Tongue (tissue), 3 donors: ENCODE measurements at places on chromosomes 1 and 21. TPM values are rescaled to one million over a fixed set of nuclear protein-coding genes. Genes with fewer than 3 reads are reported as not detected.
A peak's percentile ranks its signal among the peaks of the same experiment; 100 is the strongest.

GRCh38 chr1:206477581-206478380 is 7.5 kb downstream of the IKBKE start:
- DNase-seq = peak; percentile 24

- DNase-seq = peak; percentile 58
Observed at GRCh38 chr1:202860744-202861419, 28.1 kb downstream of the RABIF start.

- peak; percentile 5 for DNase-seq
Observed at GRCh38 chr1:53765657-53766056, 26.7 kb upstream of the GLIS1 start.

Gene LRRN2
- total RNA-seq = 1.5 TPM

Gene SLC9C2
- total RNA-seq = not detected

GRCh38 chr1:225277445-225277844 is 150.4 kb downstream of the LBR start:
- peak; percentile 2 for DNase-seq

DNA sequence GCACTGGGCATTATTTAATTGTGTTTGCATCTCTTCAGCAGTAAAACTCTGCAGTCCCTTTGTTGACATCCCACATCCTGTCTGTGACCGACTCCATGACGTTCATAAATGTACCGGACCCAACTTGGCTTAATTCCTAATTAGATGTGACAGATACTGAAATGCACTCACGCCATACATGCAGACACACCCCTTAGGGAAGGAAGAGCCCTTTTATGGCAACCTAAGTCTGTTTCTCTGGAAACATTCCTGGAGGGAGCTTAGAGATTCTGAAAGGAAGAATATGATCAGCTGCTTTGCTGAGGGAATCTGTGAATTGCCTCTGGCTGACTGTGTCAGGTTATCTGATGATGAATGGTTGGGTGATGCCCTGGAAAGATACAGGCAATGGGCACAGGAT is 33.4 kb downstream of the ADAMTS5 start:
- no peak for DNase-seq
